Cardiac muscle cell (in vitro differentiated cells and primary cell): ENCODE measurements at places on chromosomes 3 and 15. TPM values are rescaled to one million over a fixed set of nuclear protein-coding genes. Genes with fewer than 3 reads are reported as not detected.

DNA sequence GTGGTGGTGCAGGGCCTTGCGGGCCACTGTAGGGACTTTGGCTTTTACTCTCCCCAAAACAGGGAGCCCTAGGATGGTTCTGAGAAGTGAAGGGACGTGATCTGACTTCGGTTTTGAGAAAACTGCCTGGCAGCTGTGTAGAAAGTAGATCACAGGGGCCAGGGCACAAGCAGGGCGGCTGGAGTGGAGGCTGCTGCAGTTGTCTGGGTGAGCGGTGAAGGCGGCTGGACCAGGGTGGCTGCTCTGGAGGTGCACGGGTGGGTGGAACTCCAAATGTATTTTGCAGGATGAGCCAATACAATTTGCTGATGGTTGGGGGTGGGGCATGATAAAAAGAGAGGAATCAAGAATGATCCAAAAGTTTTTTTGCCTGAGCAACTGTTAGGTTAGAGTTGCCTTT is 29.8 kb upstream of the TRH start:
- DNase-seq = no peak

- no peak for DNase-seq
These were observed 8.4 kb downstream of the MELTF start for GRCh38 chr3:197021231-197021630.

The MOBP gene
- not detected in 2 replicates for total RNA-seq

GRCh38 chr3:192817053-192817452 is 89.7 kb upstream of the FGF12 start:
- DNase-seq = no peak

DNA sequence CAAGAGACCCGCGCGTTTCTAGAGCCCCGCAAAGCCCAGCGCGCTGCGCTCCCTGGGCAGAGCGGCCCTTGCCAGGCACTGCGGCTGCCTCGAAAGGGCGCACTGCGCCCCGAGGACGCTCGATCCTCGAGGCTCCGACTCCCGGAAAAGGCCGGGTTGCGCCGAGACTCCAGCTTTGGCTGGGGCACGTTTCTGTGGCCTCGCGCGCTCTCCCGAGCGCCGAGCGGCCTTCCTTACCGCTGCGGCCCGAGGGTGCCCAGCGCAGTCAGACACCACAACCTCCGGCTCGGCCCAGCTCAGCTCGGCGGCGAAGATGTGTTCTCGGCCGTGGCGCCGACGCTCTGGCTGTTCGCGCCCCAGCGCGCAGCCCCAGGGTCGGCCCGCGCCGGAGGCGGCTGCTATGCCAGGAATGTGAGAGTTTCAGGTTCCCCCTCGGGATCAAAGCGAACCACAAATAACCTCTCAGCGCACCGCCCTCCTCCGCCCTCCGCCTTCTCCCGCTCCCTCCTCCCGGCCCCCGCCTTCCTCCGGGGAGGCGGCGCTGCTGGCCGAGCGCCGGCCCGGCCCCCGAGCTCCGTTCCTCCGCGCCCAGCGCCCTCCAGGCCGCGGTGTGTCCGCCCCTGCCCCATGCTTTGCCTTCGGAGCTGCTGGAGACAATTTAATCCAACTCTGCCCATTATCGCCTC is at the start of gene AMOTL2:
Gene AMOTL2 (minus strand): TSS at position 343 of the 686 bp plus-strand sequence. CDS start 3,014 bp downstream, outside the sequence.
- peak; percentile 96 for DNase-seq

The SCN5A gene
- 2.8 and 9.3 TPM in 2 replicates for total RNA-seq

- DNase-seq = no peak
These were observed 141.9 kb downstream of the LRTM1 start for GRCh38 chr3:54785976-54786375.

GRCh38 chr3:194705761-194706160 is 20.1 kb downstream of the FAM43A start:
- no peak for DNase-seq

GRCh38 chr3:106423321-106424225 is 554.8 kb upstream of the CBLB start:
- DNase-seq = no peak

- DNase-seq = no peak
These were observed 9.8 kb upstream of the CNTN3 start for GRCh38 chr3:74624301-74624700.

- no peak for DNase-seq
These were observed 53.9 kb upstream of the NSMCE3 start for GRCh38 chr15:29323557-29323956.

GRCh38 chr3:32643816-32644215 is 41.2 kb upstream of the CNOT10 start:
- no peak for DNase-seq

DNA sequence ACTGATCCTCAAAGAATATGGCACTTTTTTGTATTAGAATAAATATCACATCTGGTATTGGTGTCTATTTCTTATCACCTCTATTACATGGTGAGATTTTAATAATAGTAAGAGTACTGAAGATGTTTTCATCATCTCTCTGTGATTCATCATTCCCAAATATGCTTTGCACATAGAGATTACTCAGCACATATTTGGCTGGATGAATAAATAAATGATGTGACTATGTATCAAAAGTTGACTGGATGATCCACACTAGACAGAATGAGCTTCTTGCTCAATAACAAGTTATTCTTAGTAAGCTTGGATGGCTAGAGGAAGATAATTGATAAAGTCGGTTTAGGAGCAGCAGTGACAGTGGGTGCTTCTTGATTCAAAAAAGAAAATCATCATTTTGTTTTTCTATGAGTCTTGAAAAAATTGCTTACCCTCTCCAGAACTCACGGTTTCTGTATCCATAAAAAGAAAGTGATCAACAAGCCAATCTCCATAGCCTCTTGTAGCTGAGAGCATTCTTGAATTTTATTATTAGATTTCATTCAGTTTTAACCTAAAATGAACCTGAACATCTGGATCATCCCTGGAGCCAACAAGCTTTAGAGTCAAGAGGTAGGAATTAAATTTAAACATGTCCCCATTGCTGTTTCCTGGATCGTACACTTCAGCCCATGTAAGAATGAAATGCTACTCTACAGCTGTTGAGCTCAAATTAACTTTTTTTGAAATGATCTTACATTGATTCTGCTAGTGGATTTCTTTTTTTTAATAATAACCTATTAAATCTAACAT is 104.8 kb upstream of the OSTN start:
- no peak for DNase-seq

GRCh38 chr3:49723296-49723627 is 489 bp downstream of the GMPPB start:
- peak; percentile 63 for DNase-seq

GRCh38 chr3:69443457-69443920 is 57.6 kb upstream of the FRMD4B start:
- DNase-seq = no peak
